ENCODE measurements at places on chromosomes 1 and 21.

DNA sequence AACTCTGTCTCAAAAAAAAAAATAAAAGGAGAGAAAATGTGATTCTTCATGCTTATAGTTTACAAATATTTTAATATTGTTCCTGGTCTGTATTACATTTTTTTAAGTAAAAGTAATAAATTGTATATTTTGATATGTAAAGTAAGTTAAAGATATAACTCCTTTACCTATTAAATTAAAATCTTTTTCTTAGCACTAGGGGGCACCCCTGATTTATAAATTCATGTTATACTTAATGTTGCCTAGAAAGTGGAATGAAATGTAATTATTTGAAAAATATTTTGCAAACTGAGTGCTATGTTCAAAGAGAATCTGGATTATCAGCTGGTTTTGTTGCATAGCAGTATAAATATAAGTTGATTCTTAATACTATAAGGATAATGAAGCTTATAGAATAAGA is 49.2 kb downstream of the RALGPS2 start:
- no peak for DNase-seq

GRCh38 chr1:110872745-110873720 is at the start of gene CD53:
CD53 (plus strand) TSS chr1:110873148; CDS start chr1:110891409, 18,261 bp downstream.
- no peak for DNase-seq

GRCh38 chr1:36253161-36253862 is 29.1 kb downstream of the THRAP3 start:
- no peak for DNase-seq

GRCh38 chr1:7608628-7609305 is 162.3 kb upstream of the VAMP3 start:
- peak; percentile 73 for DNase-seq

- DNase-seq: peak; percentile 60
Observed at GRCh38 chr1:10796029-10796944, at the start of gene CASZ1. CASZ1 (minus strand) TSS chr1:10796646; CDS start chr1:10693889, 102,757 bp downstream.

DNA sequence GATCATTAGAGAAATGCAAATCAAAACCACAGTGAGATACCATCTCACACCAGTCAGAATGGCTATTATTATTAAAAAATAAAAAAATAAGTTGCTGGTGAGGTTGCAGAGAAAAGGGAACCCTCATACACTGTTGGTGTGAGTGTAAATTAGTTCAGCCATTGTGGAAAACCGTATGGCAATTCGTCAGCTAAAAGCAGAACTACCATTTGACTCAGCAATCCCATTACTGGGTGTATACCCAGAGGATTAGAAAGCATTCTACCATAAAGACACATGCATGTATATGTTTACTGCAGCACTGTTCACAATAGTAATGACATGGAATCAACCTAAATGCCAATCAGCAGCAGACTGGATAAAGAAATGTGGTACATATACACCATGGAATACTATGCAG is 42.2 kb downstream of the GIPC2 start:
- DNase-seq: no peak

GRCh38 chr21:41233916-41234315 is 66.0 kb downstream of the BACE2 start:
- no peak for DNase-seq

DNA sequence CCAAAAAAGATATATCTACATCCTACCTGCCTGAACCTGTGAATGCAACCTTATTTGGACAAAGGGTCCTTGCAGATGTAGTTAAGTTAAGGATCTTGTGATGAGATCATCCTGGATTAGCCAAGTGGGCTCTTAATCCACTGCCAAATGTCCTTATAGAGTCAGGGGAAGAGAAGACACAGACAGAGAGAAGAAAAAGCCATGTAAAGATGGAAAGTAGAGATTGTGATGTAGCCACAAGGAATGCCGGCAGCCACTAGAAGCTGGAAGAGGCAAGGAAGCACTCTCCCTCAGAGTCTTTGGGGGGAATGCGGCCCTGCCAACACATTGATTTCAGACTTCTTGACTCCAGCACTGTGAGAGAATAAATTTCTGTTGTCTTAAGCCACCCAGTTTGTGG is 16.2 kb downstream of the HSD11B1 start:
- no peak for DNase-seq

DNA sequence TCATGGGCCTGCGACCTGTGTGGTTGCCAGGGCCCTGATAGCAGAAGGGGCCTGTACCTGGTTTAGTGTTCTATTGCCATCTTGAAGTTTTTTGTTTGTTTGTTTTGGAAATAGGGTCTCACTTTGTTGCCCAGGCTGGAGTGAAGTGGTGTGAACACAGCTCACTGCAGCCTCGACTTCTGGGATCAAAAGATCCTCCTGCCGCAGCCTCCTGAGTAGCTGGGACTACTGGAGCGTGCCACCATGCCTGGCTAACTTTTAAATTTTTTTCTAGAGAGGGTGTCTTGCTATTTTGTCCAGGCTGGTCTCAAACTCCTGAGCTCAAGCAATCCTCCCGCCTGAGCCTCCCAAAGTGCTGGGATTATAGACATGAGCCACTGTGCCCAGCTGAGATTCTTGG is 72.9 kb downstream of the UBE2T start:
- no peak for DNase-seq

GRCh38 chr1:184032930-184033418 is 4.6 kb downstream of the COLGALT2 start:
- no peak for DNase-seq

DNA sequence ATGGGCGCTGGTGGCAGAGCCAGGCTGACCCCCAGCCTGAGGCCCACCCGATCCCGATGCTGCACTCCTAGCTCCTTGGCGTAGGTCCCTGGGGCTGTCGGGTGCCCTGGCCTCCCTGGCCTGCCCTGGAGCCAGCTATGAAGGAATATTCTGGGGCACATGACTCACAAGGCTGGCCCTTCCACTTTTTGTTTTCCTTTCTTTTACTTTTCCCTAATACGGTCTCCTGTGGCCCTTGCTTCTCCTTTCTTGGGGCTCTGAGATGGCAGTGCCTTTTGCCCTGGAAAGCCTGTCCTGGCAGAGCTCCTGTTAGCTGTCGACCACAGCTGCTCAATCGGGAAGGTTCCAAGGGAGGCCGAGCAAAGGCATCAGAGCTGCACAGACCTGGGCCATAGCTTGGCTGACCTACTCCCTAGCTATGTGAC is 22.1 kb downstream of the ARHGEF10L start:
- no peak for DNase-seq
